ENCODE measurements at places on chromosomes 2 and 18.

DNA sequence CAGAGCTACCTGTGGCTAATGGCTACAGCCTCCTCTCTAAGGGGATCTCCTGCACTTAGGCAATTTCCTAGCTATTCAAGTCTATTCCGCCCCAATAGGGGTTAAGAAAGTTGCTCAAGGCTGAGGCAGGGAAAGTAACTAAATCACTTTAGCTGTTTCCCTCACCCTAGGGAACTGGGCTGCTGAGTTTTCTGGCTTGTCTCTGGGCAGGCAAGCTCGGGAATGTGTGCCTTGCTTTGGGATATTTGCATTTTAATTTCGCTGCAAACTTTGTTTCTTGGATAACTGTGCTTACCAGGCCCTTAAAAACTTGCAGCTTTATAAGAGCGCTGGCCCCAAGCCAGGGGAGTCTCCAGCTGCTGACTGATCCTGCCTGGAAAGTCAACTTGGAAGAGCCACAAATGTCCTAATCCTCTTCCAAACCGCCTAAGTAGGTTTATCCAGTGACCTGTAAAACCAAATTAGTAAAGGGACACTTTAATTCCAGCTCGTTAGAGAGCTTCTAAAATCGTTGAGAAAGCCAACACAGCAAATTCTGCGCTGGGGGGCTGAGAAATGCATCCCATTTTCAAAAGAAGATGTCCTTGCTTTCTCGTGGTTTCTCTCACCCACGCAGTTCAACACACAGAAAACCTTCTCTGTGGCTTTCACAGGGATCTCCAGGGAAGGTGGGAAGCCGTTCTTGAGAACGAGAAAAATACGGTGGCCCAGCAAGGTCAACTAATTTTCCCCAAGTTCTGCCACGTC lies 59.5 kb upstream of the SP3 start:
- peak; percentile 96 for DNase-seq

GRCh38 chr2:236171181-236171679 lies 3.0 kb upstream of the GBX2 start:
- DNase-seq, result no peak

GRCh38 chr2:154620471-154620870 lies 78.0 kb upstream of the KCNJ3 start:
- DNase-seq, result no peak

DNA sequence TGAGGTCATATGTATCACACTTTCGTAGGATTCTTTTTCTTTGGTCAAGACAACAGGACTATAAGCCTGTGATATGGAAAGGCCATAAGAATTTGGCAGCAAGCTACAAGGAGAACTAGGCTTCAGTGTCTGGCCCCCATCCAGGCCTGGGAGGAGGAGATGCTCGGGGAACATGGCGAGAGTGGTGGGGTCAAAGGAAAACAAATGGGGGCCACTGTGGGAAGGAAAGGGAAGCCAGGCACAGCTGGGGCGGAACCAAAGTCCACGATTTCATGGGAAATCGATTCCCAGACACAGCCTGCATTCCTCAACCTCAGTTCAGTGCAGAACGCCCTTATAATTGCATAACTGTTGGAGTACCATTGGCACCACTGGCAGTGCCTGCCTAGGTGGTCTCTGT lies 58.2 kb downstream of the MBP start:
- DNase-seq, result no peak

DNA sequence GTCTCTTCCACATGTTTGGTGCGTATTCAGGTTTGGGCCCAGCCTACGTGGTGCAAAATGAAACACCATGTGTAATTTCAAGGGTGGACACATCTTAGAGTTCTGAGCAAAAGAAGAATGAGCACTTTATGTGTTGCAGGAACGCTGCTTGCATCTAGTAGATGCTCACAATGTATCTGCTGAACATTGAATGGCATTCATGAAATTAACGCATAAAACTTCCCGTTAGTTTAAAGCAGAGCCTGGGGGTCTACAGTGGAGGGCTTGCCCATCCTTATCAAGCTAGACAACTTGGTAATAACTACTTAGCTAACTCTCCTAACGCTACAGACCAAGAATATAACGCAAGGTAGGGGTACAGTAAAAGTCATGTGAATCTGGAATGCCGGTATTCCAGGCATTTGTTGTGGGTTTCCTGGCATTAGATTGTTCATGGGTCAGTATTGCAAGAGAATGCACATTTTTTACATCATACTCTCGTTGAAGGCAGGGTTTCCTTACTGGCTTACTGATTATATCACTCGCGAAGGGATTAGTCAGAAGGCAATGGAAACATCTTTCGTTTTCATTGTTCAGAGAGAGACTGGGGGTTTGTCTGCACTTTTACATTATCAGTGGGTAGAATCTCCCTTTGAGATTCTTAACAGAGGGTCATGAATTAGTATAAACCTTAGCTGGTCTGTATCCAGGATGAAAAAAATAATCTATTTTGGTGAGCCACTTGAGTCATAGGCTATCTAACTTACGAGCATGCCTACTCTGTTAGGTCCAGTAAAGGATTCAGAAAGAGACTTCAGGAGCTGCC lies 229.5 kb upstream of the EPAS1 start:
- DNase-seq, result no peak

GRCh38 chr18:72325307-72325706 lies 218.8 kb downstream of the CBLN2 start:
- no peak for DNase-seq

DNA sequence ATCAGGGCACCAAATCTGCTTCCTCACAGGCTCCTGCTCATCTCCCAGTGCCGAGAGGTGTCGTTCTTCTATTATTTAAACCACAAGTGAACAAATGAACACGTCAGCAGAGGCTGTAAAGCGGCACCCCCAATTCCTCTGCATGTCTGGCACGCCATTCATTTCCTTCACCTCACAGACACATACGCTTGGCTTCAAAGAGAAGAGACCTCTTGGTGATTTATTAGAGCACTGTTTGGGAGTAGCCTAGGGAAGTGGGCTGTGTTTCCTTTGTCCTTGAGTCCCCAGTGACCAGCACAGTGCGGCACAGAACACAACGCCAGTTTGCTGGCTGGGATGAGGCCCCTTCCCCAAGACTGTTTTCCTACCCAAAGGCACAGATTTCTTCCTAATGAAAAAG lies 184.3 kb upstream of the REV1 start:
- DNase-seq, result no peak

DNA sequence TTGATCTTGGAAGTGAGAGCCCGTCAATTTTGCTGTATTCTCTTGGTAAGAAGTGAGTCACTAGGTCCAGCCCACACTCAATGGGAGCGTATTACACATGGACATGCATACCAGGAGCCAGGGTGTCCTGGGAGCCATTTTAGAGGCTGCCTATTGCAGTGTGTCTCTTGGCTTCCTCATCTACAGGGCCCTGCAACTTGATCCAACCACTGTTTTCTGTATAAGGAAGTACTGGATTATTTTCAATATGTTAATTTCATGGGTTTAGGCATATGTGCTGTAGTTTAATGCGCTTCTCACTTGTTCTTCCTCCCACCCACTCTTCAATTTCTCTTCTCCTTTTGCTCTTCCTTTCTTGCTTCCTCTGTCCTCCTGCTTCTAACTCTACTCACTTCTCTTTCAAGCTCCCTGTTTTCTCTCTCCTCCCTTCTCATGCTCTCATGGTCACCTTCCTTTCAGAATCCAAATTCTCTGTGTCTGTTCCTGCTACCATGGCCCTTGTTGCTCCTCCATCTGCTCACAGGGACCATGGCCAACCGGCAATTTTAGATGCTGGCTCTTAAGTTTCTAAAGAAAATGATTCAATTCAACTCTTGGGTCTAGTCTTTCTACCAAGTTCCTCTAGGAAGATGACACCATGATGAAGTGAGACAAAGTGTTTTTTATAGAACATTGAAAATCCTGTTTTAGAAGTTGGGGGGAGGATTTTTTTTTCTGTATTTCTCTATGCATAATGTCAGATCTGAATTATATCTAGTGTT lies 152.0 kb upstream of the ZEB2 start:
- DNase-seq, result no peak

GRCh38 chr18:21210278-21210677 lies 31.8 kb upstream of the GREB1L start:
- no peak for DNase-seq

- no peak for DNase-seq
Observed at GRCh38 chr2:29463181-29463900, 348.1 kb downstream of the CLIP4 start.

GRCh38 chr2:136211701-136212100 lies 93.8 kb upstream of the CXCR4 start:
- DNase-seq, result peak; percentile 82

- no peak for DNase-seq
Observed at GRCh38 chr2:60633615-60634014, 80.2 kb upstream of the BCL11A start.

GRCh38 chr2:71133603-71134002 lies 3.2 kb downstream of the MPHOSPH10 start:
- no peak for DNase-seq

DNA sequence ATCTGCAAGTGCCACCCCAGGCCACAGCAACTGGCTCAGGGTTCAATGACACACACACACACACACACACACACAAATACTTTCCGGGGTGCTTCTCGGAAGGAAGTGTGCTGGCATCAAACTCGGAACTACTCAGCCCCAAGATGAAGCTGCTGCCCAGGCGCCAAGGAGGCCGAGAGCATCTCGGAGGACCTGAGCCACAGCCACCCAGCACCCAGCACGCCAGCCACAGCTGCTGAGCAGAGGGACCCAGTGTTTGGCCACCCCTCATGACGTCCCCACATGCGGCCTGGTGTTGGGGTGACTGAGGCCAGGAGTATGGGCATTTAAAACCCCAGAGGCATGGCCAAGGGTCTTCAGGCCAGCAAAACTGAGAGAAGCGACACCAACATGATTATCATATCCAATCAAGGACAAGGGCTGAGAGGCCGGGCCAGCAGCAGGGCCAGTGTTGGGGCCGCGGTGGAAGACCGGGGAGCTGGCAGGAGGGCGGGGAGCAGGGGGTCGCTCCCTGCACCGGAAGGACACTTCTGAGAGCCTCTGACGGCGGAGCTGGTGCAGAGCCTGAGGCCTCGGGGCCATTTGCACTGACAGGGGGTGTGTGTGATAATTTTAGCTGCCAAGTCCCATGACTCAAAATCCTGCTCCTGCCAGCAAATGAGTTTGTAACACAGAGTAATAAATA lies 61.8 kb downstream of the BIN1 start:
- DNase-seq, result no peak

DNA sequence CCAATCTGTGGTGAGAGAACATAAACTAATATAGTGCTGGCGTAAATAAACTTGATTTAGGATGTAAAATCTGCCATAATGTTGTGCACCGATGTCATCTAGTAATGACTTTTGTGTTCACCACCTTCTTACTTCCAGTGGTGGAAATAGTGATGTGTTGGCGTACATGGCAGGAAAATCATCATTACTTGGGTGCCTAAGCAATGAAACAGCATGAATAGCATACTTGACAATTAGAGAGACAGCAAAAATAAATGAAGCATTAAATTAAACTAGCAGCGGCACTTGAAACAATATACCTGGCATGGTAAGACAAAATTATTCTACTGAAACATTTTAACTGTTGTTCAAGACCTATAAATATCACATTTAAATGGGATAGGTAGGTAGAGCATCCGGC lies 73.2 kb upstream of the DSC1 start:
- no peak for DNase-seq

- DNase-seq, result no peak
Observed at GRCh38 chr2:240319855-240320203, 115.6 kb upstream of the GPC1 start.

DNA sequence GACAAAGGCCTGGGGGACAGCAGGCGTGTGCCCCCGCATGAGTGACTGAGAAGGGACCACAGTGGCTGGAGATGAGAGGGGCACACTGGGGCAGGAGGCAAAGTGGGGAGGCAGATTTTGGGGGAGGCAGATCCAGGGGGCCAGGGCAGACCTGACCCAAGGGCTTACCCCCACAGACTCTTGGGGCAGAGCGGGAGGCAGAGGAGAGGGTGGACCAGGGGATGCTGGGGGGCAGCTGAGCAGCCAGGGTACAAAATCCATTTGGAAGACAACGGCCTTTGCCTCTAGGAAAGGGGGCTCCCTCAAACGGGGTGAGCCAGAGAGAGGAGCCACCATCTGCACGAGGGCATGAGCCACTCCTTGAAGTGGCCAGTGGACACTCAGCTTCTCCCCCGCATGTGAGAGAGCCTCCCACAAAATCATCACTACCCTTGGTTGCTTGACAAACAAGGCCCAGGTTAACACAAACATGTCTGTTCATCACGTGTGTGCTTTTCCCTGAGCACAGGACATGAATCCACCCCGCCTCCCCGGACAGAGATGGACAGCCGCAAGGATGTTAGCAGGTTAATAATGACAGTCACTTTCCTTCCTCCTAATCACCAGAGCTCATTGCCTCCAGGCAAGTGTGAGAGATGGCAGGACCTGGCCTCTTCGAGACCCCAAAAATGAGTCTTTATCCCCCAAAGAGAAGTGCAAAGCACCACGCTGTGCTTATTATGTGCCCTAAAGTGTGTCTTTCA lies 72.0 kb upstream of the RAB6C start:
- no peak for DNase-seq

DNA sequence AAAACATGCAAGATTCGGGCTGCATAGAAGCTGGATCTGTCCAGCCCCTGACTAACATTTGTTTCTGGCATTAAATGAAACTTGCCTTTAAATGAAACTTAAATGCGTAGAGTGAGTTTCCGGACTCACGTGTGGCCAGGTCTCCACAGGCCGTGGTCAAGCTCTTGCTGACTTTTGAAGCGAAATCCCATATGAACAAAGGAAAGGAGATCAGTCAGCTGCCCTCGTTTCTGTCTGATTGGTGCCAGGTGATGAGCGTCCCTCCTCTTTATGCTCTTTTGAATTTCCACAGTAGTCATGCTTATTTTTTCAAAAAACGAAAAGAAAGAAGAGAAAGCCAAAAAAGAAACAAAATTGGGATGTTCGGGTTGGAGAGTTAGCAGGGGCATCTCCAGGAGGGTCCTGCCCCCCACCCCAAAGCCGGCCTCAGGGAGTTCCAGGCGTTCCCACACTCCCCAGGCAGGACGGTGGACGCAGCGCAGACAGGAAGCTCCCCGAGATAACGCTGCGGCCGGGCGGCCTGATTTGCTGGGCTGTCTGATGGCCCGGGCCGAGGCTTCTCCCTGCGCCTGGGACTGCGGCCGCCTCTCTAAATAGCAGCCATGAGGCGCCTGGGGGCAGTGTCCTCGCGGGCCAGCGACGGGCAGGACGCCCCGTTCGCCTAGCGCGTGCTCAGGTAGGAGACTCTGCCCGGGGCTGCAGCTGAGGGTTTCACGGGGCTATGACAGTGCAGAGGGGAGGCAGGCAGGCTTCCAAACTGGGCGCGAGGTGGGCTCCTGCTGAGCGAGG lies at the start of gene COLEC11:
Gene COLEC11, plus strand, starts transcription at position 620 of the 789 bp plus-strand sequence. CDS start 9,229 bp downstream, outside the sequence.
- no peak for DNase-seq

DNA sequence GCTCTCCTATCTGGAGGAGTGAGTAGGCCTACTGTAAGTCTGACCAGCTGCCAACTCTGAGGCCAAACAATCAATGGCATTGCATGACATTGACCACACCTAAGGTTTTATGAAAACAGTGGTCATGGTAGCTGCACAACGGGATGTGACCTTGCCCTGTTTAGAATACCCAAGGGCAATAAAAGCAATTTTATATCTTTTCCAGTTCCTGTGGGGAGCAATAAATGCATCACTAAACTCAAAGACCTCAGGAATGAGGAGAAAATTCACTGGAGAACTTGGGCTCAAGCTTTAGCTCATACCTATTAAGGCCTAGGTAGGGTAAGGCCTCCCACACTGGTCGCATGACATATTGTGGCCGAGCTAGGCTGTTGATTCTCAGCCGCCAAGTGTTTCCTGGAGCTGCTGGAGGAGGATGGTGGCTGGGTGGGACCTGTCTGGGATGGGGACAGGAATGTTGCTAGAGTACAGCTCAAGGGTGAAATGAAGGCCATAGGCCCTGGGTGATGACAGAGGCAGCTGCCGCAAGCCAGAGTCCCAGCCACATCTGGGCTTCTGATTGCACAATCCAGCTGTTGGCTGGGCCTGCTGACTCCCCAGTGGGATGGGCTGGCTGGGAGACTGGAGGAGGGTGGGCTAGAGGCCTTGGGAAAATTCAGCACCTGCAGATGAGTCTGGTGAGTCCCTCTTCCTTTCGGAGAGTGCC lies 313.7 kb downstream of the CYP26B1 start:
- DNase-seq, result no peak
